ENCODE measurements at places on chromosomes 13 and 19.

- no peak for DNase-seq
These were observed 25.5 kb upstream of the TSC22D1 start for GRCh38 chr13:44601586-44601985.

GRCh38 chr19:35713904-35714495 is 3.8 kb upstream of the KMT2B start:
- no peak for DNase-seq

- no peak for DNase-seq
These were observed 5.8 kb downstream of the GYS1 start for GRCh38 chr19:48987323-48987722.

GRCh38 chr13:66427458-66427861 is 802.7 kb downstream of the PCDH9 start:
- no peak for DNase-seq

DNA sequence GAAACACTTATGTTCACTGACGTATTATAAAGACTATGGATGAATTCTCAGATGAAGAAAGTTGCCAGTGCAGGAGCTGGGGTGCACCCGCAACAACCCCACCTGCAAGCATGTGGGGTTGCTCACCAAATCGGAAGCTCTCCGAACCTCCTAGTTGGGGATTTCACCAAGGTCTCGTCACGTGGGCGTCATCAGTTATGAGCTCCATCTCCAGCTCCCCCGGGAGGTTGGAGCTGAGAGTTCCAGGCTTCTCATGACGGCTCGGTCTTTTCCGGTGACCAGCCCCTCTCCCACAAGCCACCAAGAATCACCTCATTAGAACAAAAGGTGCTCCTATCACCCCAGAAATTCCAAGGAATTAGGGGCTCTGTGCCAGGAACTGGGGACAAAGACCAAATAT is 46.1 kb upstream of the TUBGCP3 start:
- DNase-seq: no peak

All from activated CD4-positive, alpha-beta T cell treated with anti-CD3 and anti-CD28 coated beads, Interleukin-2, amount 50 U/mL, for 4 hours (primary cell).